ENCODE measurements at places on chromosomes 1 and 21.

- no peak for DNase-seq
Observed at GRCh38 chr21:34313116-34313515, 50.7 kb upstream of the KCNE2 start.

- DNase-seq = no peak
Observed at GRCh38 chr1:175145899-175146528, 46.6 kb downstream of the KIAA0040 start.

DNA sequence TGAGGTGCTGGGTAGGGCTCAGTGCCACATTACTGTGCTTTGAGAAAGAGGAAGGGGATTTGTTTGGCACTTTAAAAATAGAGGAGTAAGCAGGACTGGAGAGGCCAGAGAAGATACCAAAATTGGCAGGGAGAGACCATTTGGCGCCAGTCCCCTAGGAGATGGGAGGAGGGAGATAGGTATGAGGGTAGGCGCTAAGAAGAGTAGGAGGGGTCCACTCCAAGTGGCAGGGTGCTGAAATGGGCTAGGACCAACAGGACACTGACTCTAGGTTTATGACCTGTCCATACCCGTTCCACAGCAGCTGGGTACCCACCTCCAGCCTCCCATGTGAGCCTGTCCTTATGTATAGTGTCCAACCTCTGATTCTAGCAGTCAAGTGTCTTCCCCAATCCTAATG, 1.0 kb upstream of the CRTC2 start:
- no peak for DNase-seq

DNA sequence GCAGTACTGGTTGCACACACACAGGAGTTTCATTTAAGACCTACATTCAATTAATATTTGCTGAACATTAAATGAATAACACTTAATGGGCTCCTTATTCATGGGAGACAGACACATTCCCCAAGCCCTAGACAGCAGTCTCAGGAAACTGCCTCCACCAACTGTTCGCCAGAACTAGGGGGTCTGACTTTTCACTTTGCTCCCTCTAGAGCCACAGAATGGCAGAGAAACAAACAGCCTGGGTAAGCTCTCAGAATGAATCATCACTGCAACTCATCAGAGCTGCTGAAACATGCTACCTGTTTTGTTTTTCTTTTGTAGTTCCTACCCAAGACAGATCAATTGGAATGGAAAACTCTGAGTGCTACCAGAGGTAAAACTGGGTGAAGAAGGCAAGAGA, 31.7 kb downstream of the ELK4 start:
- no peak for DNase-seq

DNA sequence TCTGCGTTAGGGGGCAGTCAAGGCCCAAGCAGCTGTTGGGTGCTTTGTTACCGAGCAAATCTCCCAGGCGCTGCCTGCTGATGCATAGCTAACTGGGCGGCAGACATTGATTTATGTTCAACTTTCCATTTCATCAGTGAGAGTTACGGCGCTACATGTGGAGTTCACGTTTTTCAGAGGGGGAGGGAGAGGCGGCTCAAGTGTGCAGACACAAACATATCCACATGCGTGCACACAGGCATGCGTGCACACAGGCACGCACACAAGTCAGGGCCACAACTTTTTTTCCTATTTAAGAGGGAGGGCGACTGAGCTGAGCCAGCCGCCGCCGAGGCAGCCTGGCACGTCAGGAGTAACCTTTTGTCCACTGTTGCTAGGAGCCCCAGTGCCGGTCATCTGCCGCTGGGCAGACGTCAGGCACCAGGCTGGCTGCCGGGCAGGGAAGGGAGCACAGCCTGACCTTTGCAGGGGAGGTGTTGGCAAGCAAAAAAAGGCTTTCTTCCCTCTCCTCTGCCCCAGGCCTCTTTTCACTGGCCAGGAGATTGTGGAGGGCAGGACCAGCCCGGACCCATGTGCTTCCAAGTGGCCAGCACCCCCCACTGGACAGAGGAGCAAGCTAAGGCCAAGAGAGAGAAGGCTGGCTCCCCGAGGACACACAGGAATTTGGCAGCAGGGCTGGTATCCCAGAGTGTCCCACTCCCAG, 73.3 kb downstream of the MRPL37 start:
- no peak for DNase-seq

DNA sequence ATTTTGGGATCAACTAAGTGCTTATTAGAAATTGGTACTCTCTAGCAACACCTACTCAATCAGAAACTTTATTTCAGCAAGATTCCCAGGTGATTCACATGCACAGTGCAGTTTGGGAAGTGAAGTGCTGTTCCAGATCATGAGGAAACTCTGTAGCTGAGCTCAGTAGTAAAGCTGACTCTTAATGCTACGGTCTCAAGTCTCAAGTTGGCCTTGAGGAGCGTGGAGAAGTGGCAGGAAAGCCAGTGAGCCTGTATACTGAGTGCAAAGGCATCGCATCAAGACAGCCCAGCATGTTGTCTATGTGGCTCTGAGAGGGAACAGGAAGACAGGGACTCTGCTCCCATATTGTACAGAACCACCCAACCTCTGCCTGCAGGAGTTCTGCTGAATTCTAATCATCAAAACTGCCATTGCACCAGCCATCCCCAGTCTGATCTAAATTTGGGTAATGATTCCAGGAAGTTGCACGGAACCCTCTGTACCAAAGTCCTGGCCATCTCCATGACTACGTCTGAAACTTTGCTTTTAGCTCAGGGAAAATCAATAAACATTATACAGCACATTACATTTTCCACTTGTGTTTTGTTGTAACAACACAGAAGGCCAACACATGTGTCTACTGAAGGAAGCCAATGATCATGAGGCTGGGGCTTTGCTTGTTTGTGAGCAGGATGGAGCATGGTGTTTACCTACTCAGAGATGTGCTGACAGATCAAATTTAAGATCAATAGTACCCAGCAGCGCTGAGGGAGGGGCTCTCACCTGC, 105.1 kb upstream of the TLR5 start:
- DNase-seq = no peak

All from activated CD4-positive, alpha-beta T cell treated with anti-CD3 and anti-CD28 coated beads for 4 hours (primary cell).